Vagina (tissue), 2 donors: ENCODE measurements at places on chromosomes 1 and 21.

- DNase-seq: no peak
Observed at GRCh38 chr1:35656863-35657232, 15.5 kb upstream of the PSMB2 start.

GRCh38 chr1:107782217-107782845, 182.6 kb downstream of the VAV3 start:
- DNase-seq: no peak

- DNase-seq: no peak
Observed at GRCh38 chr1:93591676-93592550, 89.7 kb downstream of the BCAR3 start.

DNA sequence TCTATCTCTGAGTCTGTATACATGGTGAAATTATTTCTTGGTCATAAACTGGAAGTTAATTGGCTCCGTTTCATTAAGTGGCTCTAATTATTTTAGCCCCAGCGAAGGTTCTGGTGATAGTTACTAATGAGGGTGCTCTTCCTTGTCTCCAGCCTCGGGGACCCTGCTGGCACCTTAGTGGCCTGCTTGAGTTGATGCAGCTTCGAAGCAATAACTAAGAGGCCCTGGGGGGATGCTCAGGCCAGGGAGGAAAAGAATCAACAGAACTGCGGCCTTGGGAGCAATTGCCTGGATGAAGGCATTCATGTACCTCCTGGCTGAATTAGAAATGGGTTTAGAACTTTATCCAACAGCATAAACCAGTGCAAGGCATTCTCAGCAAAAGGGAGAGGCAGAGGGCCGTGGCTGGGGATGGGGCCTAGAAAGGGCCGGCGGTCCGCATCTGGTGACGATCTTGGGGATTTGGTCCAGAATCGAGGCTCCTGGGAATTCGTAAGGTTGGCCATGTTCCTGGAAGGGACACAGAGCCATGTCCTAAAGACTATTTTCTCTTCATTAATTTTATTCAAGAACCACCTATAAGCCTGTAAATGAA, 100.0 kb upstream of the AJAP1 start:
- peak; percentile 70 for DNase-seq

DNA sequence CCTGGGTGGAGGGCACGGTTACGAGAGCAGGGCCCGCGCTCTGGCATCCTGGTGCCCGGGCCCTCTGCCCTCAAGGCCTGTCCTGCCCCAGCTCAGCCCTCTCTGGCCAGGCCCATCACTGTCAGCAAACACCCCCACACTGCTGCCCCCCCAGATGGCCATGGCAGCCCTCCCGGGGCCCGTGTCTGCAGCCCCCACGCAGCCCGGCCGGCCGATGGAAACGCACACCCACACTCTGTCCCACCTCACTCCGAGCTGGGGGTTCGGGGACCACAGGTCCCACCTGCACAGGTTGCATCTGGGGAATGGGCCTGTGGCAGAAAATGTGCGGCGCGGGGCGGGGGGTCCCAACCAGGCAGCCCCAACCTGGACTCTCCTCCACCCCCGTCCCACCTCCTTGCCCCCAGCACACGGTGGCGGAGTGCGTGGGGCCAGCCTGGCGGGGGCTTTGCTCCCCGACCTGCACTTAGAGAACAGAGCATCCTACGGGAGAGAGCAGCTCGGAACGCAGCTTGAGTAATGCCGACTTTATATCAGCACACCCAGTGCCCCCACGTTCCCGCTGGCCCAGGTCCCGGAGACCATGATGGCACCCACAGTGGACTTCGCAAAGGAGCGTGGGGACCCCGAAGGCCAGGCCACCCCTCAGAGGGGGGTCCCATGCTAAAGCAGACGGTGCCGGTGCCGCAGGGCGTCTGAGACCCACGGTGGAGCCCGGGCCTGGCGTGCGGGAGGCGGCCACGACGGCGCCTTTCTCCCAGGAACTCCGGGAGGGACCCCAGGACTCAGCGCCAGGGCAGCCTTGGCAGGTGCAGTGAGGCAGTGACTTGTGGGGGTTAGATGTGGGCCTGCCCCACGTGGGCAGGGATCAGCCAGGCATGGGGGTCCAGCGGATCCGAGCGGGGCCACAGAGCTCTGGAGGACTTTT, 7.5 kb upstream of the RNF223 start:
- DNase-seq: no peak
